ENCODE measurements at places on chromosomes 13 and 19. TPM values are rescaled to one million over a fixed set of nuclear protein-coding genes. Genes with fewer than 3 reads are reported as not detected.

Gene PTPRS
- 126 TPM for total RNA-seq

DNA sequence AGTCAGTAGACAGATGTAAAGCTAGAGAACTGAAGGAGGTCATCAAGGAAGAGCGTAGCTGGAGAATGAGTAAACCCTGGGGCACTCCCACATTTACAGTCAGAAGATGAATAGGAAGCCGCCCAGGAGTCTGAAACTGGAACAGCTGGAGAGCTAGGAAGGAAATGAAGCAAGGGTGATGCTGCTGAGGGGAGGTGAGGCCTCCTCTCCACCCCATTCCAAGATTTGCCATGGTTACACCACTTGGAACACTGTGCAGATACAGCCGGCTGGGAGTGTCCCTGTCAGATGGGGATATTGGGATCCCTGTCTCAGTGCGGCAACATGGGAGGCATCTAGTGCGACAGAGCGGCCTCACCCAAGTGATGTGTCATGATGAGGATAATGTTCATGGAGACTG lies 51.8 kb upstream of the GPI start:
- peak; percentile 75 for DNase-seq

DNA sequence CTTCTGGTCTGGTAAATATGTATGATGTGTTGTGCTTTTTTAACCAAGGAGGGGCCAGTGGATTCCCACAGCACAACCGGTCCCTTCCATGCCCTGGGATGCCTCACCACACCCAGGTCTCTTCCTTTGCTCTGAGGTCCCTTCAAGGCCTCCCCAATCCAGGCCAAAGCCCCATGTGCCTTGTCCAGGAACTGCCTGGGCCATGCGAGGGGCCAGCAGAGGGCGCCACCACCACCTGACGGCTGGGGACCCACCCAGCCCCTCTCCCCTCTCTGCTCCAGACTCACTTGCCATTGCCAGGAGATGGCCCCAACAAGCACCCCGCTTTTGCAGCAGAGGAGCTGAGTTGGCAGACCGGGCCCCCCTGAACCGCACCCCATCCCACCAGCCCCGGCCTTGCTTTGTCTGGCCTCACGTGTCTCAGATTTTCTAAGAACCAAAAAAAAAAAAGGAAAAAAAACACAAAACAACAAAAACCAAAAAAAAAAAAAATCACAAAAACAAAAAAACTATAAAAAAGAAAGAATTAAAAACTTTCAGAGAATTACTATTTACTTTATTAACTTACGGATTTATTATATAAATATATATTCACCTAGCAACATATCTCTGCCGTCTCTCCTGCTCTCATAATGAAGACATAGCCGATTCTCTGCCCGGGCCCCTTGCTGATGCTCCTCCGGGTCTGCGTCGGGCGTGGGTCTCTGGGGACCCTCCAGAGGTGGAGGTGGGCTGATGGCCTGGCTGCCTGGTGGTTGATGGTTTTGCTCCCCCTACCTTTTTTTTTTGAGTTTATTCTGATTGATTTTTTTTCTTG lies 14.4 kb downstream of the CAPN12 start:
- DNase-seq: peak; percentile 44

Gene ZNF90
- total RNA-seq: 1.4 TPM

DNA sequence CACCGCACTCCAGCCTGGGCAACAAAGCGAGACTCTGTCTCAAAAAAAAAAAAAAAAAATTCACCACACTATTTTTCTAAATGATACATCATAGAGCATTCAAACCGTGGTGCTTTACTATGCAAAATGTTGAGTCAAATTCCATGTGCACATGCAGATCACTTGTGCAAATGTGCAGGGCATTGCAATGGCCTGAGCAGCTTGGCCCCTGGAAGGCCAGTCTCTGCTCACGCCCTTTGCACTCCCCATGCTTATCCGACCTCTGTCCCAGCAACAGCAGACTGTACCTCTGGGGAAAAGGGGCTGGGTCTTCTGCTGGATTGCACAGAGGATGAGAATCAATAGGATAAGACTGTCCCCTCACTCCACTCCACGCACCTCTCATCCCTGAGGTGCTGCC lies 58.5 kb downstream of the PARP4 start:
- DNase-seq: no peak

DNA sequence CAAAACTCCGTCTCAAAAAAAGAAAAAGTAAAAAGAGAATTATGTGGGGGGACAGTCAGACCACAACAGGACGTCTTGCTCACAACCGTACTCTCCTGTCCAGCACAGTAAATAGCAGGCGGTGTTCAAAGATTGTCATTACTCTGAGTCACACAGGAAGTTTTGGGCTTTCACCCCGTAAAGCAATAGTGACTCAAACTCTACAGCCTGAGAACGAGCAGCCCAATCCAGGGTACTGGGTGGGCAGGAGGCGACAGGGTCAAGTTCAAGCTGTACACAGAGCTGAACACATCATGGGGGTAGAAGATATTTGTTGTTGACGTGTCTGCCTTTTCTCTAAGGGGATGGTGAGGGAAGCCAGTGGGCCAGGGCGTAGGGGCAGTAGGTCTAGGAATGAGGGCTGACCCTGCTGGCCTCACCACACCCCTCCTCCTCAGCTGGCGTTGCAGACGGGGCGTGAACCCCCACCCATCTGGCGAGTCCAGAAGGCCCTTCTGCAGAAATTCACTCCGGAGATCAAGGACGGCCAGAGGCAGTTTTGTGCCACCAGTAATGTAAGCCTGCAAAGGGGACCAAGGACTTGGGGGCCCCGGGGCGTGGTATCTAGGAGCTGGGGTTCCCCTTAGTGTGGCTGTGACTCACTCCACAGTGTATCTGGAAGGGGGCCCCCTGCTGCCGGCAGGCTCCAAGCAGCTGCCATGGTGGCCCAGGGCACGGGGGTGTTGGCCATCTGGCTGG lies 23.3 kb downstream of the PRR12 start:
- peak; percentile 79 for DNase-seq

DNA sequence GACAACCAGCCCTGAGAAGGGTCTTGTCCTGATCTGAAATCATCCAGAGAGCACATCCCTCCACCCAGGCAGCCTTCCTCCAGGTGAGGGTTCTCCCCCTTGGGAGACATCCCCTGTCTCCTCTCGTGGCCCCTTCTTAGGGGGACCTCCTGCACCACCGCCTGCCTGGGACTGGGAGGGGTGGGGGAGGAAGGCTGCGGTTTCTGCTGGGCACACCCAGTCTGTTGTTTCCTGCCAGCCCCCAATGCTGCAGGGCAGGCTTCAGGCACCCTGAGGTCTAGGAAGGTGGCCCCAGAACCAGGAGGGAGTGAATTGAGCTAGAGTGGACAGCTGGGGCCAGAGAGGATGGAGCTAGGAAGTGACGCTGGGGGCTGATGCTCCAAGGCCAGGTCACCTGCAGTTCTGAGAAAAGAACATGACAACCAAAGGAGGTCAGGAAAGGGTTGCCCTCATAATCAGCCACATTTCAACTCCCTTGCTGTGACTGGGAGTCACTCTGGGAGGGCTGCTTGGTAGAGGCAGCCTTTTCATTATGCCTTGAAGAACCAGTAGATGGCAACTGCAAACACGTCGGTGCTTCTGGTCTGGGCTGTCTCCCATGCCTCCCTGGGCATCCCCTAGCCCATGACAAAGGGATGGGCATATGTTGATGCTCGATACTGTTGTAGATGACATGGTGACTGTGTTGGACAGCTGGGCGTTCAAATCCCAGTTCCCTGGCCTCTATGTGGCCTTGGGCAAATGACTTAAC lies 1.4 kb downstream of the ARHGEF18 start:
- no peak for DNase-seq

Gene GRWD1
- 34.6 TPM for total RNA-seq

DNA sequence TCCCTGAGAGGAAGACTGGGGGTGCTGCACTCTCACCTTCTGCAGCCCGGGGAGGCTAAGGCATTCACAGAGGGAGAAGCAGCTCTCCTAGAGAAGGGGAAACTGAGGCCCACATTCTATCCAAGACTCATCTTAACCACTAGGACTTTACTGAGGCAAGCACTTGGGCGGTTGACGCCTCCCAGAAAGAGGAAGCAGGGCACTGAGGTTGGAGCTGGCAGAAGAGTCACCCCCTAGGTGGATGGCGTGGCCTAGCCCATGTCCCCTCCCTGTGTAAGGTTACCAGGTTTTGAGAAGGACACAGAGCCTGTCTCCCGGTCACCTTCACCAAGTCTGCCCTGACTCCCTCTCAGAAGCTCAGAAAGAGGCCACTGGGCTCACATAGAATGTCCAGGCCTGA lies 2.7 kb downstream of the S1PR2 start:
- no peak for DNase-seq

DNA sequence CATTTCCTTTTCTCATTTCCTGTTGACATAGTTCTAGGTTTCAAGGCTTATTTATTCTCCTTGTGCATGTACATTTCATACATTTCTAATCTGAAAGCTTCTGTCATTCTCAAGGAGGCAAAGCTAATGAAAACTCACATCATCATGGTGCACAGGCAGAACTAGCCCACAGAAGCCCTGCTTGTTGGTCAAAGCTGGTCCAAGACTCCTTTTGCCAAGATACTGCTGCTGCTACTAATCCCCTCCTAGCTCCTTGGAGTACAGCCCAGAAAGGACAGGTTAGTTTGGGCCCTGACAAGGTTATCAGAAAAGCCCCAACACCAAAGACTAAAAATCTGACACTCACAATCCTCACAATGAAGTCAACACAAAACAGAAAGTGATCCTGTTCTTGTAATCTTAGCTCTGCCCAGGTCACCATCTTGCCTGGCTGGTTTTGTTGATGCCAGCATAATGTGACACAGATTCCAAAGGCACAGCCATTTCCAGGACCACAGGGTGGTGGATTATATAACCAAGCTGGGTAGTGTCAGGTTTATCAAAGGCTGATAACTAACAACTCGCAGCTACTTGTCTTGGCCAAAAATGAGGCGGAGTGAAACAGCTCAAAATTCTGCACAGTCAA lies 417.4 kb downstream of the NDFIP2 start:
- DNase-seq: no peak

GRCh38 chr13:90485436-90485835 lies 862.1 kb upstream of the MIR17HG start:
- peak; percentile 93 for DNase-seq

DNA sequence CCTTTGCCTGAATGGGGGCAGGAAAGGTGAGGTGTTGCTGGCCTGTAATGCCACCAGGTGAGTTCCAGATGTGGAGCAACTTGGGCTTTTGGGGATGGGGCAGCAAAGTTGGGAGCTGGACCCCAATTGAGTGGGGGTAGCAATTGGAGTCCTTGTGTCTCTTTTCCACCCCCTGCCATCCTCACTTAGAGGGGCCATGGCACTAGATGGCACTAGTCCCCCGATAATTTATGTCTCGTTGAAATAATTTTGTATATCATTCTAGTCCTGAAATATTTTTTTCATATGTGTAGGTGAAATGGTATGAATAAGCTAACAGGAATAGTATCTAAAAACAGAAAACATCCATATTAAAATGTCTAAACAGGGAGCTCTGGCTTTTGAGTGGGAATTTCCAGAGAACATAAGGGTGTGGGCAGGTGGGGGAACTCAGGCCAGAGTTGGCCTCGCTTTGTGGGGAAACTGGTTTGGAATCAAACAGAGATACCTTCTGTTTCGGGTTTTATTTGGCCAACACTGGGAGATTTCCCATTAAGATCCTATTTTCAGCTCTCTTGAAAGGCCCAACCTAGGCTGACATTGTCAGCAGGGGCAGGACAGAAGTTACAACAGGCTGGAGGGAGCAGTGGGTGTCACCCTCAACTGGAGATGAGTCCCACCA lies 3.4 kb downstream of the ZNF576 start:
- no peak for DNase-seq

Gene ZNF43
- 9.8 TPM for total RNA-seq

- no peak for DNase-seq
Observed at GRCh38 chr13:112725346-112726015, 35.6 kb downstream of the ATP11A start.

DNA sequence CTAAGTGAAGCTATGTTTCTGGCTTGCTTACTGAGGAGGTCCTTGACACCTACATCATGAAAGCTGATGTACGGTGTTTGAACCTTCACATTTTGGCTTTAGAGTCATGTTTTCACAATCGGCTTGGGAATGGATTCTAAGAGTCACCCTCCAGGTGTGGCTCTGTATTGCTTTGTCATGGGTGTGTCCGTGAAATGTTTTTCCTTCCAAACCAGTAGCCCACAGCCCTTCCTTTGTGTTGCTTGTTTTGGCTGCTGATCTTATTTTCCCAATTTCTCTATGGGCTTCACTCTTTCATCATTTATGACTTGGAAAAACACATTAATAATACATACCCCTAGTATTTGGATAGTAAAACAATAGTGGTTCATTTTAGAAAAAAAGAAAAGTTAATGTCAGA lies 240.6 kb downstream of the GGACT start:
- peak; percentile 60 for DNase-seq

DNA sequence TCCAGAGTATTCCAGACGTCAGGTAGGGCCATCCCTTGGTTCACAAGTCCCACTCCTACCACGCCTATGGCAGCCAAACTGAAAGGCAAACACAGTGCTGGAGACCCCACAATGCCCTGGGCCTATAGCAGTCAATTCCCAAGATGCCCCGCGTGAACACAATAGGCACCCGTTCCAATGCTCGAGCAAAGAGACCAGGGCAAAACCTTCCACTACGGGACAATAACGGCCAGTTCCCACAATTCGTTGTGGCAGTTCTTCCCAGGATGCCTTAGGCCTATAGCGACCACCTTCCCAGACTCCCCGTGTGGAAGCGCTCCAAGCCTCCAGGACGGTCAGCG lies 538 bp downstream of the ZNF428 start:
- peak; percentile 37 for DNase-seq

GRCh38 chr13:51955281-51955771 lies 55.9 kb downstream of the ATP7B start:
- no peak for DNase-seq

Gene KLK14
- not detected for total RNA-seq

DNA sequence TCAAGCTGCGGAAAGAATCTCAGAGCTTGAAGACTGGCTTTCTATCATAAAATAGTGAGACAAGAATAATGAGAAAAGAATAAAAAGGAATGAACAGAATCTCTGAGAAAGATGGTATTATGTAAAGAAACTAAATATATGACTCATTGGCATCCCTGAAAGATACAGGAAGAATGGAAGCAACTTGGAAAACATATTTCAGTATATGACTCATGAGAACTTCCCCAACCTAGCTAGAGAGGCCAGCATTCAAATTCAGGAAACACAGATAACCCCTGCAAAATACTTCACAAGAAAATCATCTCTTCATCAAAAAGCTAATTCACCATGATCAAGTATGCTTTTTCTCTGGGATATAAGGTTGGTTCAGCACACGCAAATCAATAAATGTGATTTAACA lies 2318.0 kb downstream of the PCDH9 start:
- DNase-seq: peak; percentile 74

- peak; percentile 32 for DNase-seq
Observed at GRCh38 chr19:39131255-39131755, 5.7 kb downstream of the PAK4 start.

DNA sequence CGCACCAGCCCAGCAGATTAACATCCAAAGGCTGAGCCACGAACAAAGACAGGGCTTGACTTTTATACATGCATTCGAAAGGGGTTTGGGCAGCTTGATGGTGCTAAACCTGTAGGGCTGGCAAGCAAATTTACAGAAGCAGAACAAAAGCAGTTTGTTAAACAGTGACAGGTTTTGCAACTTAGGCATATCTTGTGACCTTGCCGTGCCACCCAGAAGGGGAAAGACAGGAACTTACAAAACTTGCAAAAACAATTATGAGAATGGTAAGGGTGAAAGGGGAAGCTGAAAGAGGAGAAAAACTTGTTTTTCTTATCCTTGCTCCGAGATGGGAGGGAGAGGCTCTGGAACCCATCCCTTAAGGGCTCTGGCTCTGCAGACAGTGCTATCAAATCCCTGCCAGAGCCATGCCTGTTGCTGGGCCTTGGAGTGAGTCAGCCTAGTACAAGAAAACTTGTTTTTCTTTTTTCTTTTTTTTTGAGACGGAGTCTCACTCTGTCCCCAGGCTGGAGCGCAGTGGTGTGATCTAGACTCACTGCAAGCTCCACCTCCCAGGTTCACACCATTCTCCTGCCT lies 1325.2 kb upstream of the PRR20A start:
- no peak for DNase-seq

GRCh38 chr13:61486496-61486895 lies 70.8 kb upstream of the PCDH20 start:
- DNase-seq: no peak

Data from fibroblast of the aortic adventitia (primary cell).